ENCODE measurements at places on chromosomes 3 and 15. TPM values are rescaled to one million over a fixed set of nuclear protein-coding genes. Genes with fewer than 3 reads are reported as not detected.

Gene MYRIP
- not detected for total RNA-seq

Gene CGGBP1
- total RNA-seq: 69.7 TPM

Gene IL17RE
- 1.6 TPM for total RNA-seq

Gene FAM43A
- total RNA-seq: 22.8 TPM

Gene EXD1
- total RNA-seq: not detected

Gene KCNH8
- not detected for total RNA-seq

Measured in chondrocyte (in vitro differentiated cells).